ENCODE measurements at places on chromosomes 7 and 10.

GRCh38 chr7:88539518-88539917, 220.0 kb upstream of the ZNF804B start:
- DNase-seq, result no peak

GRCh38 chr10:7696545-7696944, 6.6 kb upstream of the ITIH2 start:
- DNase-seq, result no peak

DNA sequence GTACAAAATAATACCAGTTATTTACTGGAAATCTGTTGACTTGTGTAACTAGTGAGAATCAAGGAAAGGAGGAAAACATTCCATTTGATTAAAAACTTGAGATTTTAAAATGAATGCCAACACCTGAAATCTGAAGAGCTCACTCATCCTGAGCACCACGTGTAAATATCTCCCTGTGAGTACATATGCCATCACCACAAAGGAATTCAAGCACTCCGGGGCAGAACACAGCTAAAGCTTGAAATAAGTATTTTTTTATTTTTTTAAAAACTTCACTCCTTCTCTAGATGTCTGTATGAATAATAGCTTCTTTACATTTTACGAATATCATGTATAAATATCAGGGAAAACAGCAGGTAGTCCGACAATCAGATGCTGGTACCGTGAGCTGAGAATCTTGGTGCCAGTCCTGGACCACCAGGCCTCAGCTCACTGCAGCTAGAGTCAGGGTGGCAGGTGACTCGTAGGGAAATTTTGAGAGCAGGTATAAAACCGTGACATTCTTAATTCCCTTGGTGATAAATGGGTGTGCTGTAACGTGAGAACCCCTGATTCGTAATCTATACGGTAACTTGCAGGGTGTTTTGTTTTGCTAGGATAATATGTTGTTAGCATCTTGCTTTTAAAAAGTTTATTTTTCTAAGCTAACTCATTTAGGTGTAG, 12.7 kb downstream of the LMTK2 start:
- peak; percentile 71 for DNase-seq

- DNase-seq, result no peak
Measured at GRCh38 chr10:3659203-3659917, 125.6 kb downstream of the KLF6 start.

DNA sequence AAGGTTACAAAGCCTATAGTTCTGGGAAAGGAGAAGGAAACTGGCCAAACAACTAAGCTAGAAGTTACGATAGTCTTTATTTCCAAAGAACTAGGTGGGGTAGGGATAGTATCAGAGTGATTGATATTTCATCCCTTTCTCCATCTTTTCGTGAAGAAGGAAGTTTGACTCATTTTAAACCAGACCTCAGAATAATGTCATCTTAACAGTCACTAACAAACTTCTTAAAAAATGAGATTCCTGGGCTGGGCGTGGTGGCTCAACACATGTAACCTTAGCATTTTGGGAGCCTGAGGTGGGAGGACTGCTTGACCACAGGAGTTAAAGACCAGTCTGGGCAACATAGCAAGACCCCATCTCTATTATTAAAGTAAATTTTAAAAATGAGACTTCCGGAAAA, 69.4 kb downstream of the ARL4A start:
- peak; percentile 64 for DNase-seq

Measured in AG10803 (cell line).